ENCODE measurements at places on chromosomes 2 and 18.
A peak's percentile ranks its signal among the peaks of the same experiment; 100 is the strongest.

GRCh38 chr2:112118148-112118547, 20.0 kb upstream of the FBLN7 start:
- DNase-seq, result no peak

GRCh38 chr2:166411473-166412230, 35.9 kb upstream of the SCN9A start:
- DNase-seq, result no peak

DNA sequence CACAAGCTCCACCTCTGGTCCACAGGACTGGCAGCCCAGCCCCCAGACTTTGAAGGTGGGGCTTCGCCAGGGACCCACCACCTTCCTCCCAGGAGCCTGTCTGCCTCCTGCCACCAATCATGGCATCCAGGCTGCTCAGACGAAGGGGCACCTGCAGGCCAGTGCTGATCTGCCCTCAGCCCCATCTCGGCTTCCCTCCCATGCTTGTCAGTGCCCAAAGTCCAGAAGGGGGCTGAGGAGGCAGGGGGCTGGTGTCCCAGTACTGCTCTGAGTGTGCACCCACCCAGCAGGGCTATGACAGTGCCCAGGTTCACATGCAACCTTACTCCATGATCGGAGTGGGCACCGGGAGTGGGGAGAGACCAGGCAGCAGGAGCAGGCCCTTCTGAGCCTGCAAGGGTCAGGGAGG, 25.3 kb upstream of the RUFY4 start:
- no peak for DNase-seq

GRCh38 chr2:26681656-26682055, 10.9 kb upstream of the KCNK3 start:
- no peak for DNase-seq

GRCh38 chr2:39164089-39164488, 43.2 kb upstream of the SOS1 start:
- no peak for DNase-seq

GRCh38 chr2:48938231-48938630, 182.7 kb upstream of the LHCGR start:
- DNase-seq, result no peak

GRCh38 chr2:102187496-102188150, 800 bp downstream of the IL1RL2 start:
- peak; percentile 30 for DNase-seq
